Activated naive CD8-positive, alpha-beta T cell treated with anti-CD3 and anti-CD28 coated beads, Interleukin-2, amount 10 ng/mL, durations not matched to agents 7 days and 5 days (primary cell): ENCODE measurements at places on chromosomes 5 and 9.

- DNase-seq: no peak
Observed at GRCh38 chr9:94977416-94977815, 250.9 kb downstream of the AOPEP start.

DNA sequence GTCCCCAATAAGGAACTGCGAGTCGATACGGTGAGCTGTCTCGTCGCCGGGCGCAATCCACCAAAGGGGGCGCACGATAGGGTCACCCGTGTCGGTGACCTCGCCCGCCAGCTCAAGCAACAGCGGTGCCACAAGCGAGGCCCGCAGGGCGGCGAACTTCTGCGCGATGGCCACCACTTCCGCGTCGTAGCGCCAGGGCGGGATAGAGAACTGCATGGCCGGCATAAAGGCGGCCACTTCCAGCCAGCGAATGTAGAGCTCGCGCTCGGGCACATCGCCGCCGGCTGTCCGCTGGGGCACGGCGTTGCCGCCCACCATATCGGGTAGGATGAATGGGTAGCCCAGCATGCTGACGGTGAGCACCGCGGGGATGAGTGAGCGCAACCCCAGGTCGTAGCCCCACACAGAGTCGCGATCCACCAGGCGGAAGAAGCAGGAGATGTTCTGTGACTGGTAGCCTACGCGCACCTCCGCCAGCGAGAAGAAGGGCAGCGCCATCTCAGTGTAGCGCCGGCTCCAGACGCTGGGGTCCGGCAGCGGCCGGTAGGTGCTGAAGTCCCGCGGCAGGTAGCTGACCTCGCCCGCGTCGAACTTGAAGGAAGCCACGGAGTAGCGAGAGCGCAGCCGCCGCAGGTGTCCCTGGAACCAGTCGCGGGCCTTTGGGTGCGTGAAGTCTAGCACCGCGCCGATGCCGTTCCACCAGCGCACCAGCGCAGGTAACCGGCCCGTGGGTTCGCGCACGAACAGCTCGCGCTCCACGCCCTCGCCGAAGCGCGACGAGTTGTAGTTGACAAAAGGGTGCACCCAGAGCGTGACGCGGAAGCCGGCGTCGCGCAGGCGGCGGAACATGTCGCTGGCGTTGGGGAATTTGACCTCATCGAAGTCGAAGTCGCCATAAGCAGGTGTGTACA is 5.5 kb downstream of the MYORG start:
- DNase-seq: no peak

- no peak for DNase-seq
Observed at GRCh38 chr5:81534441-81534840, 140.5 kb upstream of the ACOT12 start.

DNA sequence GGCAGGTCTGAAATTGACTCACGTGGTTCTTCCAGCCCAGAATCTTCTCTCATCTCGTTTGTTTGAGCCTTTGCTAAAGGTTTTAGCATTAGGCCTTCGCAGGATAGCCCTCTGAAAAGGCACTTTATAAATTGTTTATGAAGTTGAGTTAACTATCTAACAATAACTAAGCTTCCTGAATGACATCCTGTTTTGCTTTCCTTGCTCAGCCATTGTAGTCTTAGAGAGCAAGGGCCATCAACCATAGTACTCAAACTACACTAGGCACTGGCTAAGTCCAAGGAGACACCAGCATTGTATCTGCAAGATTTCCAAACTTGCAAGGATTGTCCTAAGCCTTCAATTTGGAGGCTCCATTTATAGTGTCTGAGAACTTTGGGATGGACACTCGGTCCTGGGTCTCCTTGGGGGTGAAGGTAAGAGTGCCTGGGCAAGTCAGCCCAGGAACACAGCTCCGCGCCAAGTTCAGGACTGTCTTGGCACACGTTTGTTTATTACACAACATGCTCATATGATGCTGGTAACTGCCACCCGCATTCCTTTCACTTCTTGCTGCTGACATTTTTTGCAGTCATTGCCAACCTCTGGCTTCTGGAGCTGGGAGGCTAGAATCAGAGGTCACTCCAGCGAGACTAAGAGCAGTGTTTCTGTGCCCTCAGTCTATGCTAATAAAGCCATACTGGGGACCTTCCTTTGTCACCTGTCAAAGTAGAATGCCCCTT is 151.1 kb downstream of the ESM1 start:
- DNase-seq: no peak

- no peak for DNase-seq
Observed at GRCh38 chr5:169655353-169655752, 18.3 kb downstream of the DOCK2 start.

- DNase-seq: no peak
Observed at GRCh38 chr5:131375351-131375750, 111.5 kb downstream of the CDC42SE2 start.

- DNase-seq: no peak
Observed at GRCh38 chr5:3139499-3139931, 388.0 kb upstream of the IRX2 start.

GRCh38 chr9:77977210-77977611 is 54.4 kb downstream of the GNAQ start:
- peak; percentile 66 for DNase-seq

- DNase-seq: no peak
Observed at GRCh38 chr9:93964685-93965084, 9.5 kb upstream of the BARX1 start.

GRCh38 chr5:39117401-39117800 is 43.2 kb upstream of the RICTOR start:
- no peak for DNase-seq

DNA sequence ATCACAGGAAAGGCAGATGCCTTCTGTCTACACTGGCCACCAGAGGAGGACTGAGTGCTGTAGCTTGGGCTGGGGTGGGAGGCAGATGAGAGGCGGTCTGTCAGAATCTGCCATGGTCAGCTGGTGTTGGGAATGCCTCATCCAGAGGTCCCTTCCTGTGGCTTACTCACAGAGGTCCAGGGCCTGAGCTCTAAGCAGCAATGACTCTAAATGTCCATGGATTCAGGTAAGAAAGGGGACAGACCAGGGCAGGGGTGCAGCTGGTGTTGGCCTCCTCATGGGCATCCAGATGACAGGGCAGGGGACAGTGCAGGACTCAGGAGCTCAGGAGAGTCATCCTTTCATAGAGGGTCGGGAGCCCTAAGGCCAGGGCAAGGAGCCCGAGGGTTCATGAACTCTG is 165.0 kb downstream of the ICE1 start:
- no peak for DNase-seq

DNA sequence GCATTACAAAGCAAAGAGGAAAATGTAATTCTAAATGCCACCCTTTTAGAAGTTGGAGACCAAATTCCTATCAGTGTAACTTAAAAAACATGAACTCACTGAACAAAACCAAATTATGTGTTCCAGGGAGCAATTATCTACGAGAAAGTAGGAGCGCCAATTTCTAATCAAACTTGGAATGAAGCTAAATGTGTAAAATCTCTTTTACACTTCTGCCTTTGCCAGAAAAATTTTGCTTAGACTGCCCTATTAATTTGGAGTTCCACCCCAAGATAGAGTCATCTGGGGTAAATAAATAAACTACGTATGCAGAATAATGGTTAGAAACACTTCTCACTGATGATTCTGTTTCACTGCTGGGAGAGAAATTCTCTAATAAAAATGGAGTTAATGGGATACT is 825.6 kb downstream of the MTRR start:
- no peak for DNase-seq

DNA sequence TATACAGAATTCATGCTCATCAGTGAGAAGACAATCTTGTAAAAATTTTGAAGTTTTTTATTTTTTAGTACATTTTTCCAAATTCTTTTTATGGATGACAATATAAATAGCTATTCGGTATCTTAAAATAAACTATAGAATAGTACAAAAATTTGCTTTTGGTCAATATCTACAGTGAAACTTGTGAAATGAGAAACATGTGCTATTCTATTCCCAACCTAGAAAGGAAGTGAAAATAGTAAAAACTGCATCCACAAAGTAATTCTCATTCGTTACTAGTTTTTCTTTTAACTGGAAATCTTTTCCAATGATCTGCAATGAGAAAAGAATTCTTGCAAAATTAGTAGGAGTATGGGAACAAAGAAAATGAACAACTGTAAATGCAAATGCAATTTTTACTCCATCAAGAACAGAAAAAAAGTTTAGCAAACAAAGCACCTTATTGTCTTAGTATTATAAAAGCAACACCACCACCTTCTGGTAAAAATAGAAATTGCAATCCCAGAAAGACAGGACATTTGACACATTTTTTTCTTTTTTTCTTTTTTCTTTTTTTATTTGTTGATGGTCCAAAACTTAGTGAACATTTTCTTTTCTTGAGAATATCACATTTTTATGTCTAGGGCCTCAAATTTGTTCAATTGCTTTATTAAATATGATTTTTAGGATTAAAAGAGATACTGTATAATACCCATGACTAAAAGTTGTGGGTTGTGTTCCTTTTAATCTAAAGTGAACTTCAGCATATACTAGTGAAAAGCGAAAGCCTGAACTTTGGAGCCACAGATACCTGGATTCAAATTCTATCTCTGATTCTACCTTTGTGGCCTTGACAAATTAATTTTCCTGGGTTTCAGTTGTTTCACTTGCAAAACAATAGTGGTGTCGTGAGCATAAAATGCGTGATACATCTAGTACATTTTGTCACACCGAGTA is 72.3 kb downstream of the SLCO4C1 start:
- no peak for DNase-seq

- DNase-seq: no peak
Observed at GRCh38 chr9:19294219-19294618, 63.7 kb downstream of the DENND4C start.

GRCh38 chr9:79461712-79462111 is 110.1 kb upstream of the TLE4 start:
- no peak for DNase-seq

DNA sequence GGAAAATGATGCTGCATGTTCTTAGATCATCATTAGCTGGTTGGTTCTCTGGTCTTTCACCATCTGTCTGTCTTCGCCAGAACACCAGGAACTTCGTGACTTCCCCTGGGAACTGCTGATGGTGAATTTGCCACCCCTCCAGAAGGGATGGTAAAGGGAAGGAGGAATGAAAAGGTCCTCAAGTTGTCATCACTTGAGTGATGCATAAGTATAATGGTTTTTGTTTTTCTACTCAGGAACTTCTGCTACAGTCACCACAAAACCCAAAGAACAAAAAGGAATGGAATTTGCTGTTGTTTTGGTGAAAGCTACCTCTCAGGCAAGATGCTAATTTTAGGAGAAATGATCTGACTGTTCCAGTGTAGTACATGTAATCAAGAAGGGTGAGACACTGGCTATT is 328.4 kb downstream of the ARHGEF28 start:
- DNase-seq: no peak

DNA sequence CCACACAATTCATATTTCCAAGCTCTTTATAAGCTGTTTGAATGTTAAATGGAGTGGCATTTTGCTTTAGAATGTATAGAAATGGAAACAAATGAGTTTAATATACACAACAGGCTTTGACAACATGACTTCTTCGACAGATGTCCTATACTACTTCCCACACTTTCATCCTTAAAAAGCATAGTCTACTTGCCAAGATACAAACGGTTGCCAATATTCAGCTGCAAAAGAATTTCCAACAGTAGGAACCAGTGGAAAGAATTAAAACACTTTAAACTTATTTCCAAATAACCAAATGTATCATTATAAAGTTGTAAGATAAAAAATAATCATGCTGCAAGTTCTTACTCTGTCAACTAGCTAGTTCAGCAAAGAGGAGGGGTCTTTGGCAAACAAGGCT is 456.4 kb downstream of the PDE4D start:
- DNase-seq: no peak
